Aorta (tissue), 5 donors: ENCODE measurements at places on chromosomes 3 and 15. TPM values are rescaled to one million over a fixed set of nuclear protein-coding genes. Genes with fewer than 3 reads are reported as not detected.

DNA sequence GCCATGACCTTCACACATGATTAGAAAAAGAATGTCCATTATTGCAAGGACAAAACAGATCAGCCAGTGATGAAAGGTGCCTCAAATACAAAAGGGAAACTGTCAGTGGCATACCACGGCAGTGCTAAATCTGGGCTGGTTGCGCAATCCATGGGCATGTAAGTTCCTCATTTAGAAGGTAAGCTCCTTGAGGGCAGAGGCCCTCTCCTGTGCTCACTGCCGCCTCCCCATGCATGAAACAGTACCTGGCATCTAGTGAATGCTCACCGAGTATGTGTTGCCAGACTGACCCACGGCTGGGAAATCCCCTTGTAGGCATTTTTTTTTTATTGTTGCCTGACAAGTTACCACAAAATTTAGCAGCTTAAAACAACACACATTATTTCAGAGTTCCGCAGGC lies 312.1 kb upstream of the CHRM5 start:
- no peak for DNase-seq

GRCh38 chr3:161548301-161548700 lies 51.7 kb downstream of the OTOL1 start:
- no peak for DNase-seq

GRCh38 chr3:61110576-61110975 lies 140.7 kb downstream of the FHIT start:
- no peak for DNase-seq

DNA sequence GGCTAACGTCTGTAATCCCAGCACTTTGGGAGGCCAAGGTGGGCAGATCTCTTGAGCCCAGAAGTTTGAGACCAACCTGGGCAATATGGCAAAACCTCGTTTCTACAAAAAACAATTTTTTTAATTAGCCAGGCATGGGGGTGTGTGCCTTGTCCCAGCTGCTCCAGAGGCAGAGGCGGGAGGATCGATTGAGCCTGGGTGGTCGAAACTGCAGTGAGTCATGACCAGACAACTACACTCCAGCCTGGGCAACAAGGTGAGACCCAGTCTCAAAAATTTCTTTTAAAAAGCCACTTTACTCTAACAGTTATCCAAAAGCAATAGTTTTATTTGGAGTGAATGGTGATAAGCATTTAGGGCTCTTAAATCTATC lies 12.5 kb downstream of the TRIM59 start:
- no peak for DNase-seq

DNA sequence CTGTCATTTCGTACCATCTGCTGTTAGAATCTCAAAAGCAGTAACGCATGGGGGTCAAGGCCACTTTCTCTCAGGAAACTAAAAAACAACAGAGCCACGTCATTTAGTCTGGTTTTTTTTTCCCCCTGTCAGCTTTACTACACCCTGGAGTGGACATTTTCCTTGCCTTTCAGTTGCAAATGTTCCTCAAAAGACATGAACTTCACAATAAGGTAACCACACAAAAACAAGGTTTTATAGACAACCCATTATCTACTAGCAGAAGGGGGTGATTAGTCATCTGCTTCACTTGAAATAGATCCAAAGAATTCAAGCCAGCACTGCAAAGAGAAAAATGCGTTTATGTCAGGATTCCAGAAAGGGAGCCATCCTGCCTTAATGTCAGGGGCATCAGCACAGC lies 171.8 kb upstream of the CDIN1 start:
- no peak for DNase-seq

DNA sequence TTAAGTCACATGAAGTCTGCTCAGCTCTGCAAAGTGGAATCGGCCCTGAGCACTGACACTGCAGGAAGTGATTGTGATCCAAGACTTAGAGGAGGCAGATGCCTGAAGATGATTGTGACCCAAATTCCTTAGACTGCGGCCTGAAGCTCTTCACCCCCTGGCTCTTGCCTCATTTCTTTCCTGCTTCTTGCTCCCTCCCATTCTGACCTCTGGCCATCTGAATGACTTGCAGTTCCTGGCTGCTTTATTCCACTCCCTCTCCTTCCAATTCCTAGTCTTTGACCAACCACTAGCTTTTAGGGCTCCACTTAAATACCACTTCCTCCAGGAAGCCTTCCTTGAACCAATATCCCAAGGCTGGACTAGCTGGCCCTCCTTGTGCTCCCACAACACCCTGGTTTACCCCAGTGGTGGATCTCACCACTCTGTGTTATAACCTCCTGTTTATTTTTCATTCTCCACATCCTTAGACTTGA lies 9.9 kb upstream of the EPB42 start:
- DNase-seq = no peak

DNA sequence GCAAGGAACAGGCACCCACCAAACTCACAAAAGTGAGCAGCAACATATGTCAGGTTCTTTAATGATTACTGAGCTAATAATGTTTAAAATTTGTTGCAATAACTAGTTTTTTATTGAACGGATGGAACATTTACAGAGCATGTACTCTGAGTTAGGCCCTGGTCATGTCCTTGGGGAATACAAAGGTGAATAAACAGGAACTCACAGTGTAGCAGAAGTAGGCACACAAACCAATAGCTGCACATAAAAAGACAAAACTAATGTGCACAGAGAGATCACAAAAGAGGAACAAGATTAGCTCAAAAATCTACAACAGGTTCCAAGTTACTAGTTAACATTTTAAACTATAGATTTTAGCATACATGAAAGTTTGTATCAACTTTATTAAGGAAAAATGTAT lies 505.3 kb upstream of the PPP2R3A start:
- no peak for DNase-seq

Gene AMIGO3
- total RNA-seq = not detected

Gene NR2F2
- total RNA-seq = 102 TPM

Gene HDAC11
- total RNA-seq = 19.9 TPM
